ENCODE measurements at places on chromosomes 6 and 20.
A peak's percentile ranks its signal among the peaks of the same experiment; 100 is the strongest.

DNA sequence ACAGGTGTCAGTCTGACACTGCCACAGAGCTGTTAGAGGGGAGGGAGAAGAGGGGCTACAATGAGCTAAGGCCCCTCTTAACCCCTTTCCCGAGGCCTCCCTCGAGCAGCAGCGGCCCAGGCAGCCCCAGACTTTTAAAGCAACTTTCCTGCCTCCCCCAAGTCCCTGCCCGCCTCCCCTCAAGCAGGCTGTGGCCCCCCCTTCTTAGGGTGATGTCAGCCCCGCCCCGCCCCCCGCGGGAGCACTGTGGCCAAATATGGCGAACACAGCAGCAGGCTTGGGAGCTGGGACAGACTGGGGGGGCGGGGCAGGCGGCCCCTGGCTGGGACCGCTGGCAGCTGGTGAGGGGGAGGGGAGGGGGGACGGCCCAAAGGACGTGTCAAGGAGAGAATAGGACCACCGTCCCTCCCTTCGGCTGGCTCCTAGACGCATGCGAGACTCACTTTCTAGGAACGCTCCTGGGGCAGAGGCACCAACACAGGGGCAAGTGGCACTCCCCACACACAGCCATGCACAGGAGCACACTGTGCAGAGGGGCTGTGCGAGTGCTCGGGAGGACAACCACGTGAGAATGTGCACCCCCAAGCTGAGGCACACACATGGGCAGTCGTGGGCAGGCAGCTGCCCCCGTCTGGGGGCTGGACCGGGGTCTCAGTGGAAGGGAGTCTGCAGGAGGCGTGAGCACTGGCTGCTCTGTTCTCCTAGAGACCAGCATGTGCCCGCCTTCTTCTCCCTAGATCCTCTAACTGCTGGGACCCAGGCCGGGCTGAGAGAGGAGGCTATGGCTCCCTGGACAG is 6.7 kb downstream of the TEAD3 start:
- peak; percentile 59 for DNase-seq

- DNase-seq, result no peak
Measured at GRCh38 chr6:32857156-32857891, 3.3 kb downstream of the PSMB9 start.

DNA sequence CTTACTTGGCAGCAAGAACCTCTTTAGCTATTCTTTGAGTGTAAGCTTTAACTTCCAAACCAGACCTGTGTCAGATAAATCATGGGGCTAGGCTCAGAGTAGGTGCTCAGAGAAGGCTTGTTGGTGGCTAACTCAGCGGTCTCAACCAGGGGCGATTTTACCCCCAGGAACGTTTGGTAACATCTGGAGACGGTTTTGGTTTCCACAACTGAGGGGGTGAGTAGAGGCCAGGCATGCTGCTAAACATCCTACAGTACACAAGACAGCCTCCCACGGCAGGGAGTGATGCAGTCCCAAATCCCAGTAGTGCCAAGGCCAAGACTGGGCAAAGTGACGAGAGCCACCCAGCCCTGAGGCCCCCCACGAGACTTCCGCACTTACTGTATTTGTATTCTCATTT is 59.2 kb downstream of the RAB44 start:
- no peak for DNase-seq

DNA sequence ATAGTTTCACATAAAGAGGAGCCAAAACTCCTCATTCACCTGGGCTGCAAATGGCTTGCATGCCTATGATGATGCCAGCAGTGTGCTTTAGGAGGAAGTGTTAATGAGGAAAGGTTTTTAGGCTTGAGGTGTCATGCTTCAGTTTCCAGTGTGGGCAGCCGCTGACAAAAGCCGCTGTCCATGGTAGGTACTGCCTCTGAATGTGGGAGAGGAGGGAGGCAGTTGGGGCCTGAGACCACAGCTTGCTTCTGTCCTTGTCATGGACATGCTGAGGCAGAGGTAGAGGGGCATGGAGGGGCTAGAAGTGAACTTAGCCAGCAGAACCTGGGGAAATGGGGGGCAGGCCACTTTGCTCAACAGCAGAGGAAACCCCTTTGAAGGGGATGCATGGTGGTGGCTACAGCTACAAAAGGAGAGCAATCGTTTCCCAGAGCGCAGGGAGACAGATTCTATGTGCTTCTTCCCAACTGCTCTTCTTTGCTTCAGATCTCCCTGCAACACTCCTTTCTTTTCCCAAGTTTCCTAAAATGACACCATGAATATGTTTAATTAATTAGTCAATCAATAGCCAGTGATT is 372.1 kb upstream of the CNR1 start:
- no peak for DNase-seq

DNA sequence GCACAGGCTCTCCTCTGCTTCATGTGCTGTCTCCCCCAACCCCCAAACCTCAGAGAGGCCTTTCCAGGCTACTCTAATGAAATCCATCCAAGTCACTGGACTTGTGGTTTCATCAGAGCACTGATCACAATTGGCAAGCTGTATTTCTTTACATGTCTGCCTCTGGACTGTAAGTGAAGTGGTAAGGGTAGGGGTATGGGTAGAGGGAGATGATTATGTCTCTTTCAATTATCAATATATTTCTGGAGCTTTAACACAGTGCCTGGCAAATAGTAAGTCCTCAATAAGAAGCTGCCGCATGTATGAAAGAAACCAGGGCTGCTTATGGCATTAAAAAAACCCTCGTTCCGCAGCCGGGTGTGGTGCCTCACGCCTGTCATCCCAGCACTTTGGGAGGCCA is 5.4 kb downstream of the TRERF1 start:
- no peak for DNase-seq

- DNase-seq, result no peak
Measured at GRCh38 chr6:144757299-144757698, 472.2 kb downstream of the UTRN start.

- no peak for DNase-seq
Measured at GRCh38 chr6:109949281-109950065, 28.6 kb upstream of the GPR6 start.

DNA sequence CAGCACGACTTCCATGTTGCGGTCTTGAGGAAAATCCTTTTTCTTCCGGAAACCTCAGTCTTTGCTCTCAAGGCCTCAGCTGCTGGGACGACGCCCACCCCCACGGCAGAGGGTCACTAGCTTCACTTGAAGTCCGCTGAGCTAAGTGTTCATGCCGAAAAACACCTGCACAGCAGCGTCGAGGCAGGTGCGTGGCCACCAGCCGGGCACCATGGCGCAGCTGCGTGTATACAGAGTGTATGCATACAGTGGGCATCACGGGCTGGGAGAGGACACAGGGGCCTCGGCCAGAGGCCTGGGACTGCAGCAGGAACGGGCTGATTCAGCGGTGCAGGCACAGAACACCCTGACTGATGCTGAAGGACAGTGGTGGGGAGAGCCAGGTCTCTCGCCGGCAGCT is 20.1 kb downstream of the KCNQ2 start:
- no peak for DNase-seq

DNA sequence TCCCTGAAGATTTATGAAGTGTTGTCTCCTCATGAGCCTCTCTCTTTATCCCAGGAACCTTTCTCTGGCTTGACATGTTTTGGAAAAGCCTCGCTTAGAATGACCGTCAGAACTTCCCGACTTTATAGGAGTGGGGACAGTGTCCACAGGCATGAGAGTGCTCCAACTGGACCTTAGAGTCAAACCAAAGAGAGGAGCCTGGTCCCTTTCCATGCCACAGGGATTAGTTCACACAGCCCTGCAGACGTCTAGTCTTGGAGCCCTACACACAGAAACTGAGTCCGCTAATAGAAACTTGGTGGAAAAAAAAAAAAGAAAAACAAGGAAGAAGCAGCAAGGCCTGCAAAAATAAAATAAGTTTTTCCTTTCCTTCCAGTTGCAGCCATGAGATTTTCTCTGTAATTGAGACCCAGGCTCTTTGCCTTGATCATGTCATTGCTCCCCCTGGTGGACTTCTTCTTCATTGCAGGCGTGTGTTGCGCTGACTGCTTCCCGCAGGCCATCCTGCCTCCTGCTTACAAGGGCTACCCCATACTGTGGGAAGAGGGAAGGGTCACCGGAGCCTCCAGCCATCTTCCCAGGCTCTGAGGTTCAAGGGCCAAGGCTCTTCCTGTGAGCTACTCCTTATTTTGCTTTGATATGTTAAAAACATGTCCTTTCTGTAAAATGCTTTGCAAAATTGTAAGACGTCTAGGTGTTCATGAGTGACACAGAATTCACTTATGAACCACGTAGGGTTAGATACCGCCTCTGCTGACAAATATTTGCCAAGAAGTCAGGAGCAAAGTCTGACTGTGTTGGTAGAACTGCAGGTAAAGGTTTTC is 201.0 kb downstream of the UST start:
- DNase-seq, result peak; percentile 82

DNA sequence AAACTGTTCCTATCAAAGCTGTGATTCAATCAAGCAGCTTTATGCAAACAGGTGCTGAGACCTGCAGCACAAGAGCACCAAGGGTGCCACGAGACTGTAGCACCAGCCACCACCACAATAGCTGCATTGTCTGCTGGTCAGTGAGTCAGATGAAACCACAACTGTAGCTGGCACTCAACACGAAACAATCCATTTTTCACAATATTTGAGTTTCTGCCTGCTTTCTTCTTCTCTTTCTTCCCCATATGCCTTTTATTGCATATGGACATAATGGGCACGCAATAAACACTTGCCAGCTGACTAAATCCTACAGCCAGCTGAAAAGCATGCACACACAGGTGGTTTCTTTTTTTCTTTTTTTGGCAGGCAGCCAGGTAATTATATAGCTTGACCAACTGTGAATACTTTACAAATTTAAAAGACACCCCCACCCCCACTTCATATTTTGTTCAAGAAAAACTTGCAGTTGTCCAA is 16.6 kb downstream of the SLC2A12 start:
- DNase-seq, result peak; percentile 39

GRCh38 chr6:105808571-105808970 is 277.6 kb upstream of the PRDM1 start:
- no peak for DNase-seq

- DNase-seq, result peak; percentile 27
Measured at GRCh38 chr6:30829033-30829432, 55.3 kb upstream of the DDR1 start.

DNA sequence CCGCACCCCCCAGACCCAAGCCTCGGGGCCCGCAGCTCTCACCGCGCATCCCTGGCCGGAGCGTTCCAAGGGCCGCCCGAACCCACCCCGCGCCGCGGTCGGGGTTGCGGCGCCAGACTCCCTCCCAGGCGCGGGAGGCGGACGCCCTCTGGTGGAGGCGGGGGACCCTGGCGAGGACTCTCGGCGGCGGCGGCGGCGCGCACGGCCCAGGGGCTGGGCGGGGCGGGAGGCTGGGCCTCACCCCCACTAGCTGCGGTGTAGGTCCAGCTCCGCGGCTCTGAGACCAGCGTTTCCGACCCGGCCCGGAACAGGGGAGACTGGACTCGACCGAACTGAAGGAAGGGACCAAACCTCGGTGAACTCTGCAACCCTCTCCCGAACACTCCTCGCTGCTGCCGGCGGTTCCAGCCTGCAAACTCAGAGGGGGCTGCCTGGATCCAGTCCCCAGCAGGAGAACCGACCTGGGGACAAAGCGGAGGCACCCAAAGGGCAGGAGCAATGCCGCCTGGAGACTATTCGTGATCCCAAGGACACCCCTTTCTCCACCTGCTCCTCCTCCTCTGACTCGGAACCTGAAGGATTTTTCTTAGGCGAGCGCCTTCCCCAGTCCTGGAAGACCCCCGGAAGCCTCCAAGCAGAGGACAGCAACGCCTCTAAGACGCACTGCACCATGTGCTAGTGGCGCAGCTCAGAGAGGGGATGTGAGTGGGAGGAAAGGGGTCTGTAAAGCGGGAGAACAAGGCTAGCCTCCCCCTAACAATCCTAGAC is 859 bp upstream of the TOMM6 start:
- peak; percentile 92 for DNase-seq

DNA sequence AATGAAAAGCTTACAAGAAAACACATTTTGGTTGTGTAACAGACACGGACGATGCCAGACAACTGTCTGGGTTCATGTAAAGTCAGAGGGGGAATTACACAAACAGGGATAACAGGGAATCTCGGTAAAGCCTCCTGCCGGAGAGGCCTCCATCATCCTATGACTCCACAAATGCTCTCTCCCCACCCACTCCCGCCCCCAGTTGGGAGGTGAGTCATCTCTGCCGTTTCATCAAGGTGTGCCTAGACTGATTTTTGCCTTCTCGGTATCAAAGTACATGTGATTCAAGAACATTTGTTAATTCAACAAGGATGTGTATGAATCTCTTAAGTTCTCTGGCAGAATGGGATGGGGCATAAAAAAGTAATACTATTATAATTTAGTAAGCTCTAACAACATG is 304.9 kb upstream of the PRDM1 start:
- no peak for DNase-seq

GRCh38 chr20:61263084-61263695 is 11.1 kb downstream of the CDH4 start:
- no peak for DNase-seq

GRCh38 chr6:40427196-40427595 is 160.0 kb downstream of the LRFN2 start:
- peak; percentile 58 for DNase-seq

DNA sequence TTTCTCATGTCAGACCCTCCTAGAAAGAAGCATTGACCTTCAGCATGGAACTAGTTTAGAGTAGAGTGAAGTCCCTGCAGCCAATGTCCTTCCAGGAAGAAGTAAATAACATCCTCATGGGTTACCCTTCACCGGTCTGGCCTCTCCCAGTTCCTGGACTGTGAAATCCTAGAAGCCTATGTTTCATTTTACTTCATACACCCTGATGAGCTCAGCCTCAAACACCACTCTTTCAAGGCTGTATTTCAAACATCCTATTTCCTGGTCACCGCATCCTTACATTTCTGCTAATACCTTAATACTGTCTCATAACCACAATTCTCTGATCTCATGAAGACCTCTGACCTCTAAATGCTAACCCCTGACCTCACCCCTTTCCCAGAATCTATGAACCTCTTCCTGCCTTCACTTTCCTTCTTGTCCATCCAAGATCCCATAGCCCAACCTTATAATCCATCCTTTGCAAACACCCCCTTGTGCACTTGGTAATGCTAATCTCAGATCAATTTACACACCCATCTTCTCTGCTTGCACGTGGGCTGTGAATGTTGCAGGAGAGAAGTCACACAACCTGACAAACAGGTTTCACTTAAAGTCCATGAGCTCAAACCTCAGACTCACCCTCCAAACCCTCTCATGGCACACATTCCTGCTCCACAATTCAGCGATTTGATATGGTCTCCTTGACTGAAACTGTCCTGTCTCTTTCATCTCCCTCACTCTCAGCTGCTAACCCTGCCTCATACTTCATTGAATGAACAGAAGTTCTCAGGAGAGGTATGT is 30.2 kb downstream of the SLC2A10 start:
- no peak for DNase-seq

- no peak for DNase-seq
Measured at GRCh38 chr6:79993012-79993910, 11.2 kb upstream of the TTK start.
